ENCODE measurements at places on chromosomes 5 and 9. TPM values are rescaled to one million over a fixed set of nuclear protein-coding genes. Genes with fewer than 3 reads are reported as not detected.

- no peak for DNase-seq
Observed at GRCh38 chr9:93207326-93207814, 23.4 kb downstream of the WNK2 start.

- no peak for DNase-seq
Observed at GRCh38 chr5:83077662-83078261, 415 bp downstream of the XRCC4 start.

Gene ABLIM3
- total RNA-seq, result 0.09 TPM

Gene DPP7
- total RNA-seq, result 294 TPM

DNA sequence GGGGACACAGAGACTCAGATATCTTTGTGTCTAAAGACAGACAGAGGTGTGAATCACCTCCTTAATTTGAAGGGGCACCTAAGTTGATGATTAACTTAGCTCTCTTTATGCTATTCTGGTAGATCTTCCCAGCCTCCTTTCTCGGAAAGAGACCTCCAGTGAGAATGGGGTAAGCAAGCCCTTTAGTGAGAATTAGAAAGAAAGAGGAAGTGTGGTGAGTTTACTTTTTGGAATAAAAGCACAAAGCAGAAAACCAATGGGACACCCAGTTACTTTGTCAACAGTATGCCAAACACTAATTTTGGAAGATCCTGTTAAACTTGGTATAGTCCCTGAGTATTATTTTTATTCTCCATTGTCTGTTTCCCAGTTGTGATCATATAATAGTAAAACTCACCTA is 302.8 kb upstream of the RASA1 start:
- DNase-seq, result no peak

Gene ARHGEF37
- 0.13 TPM for total RNA-seq

- no peak for DNase-seq
Observed at GRCh38 chr5:38551030-38552017, 5.1 kb downstream of the LIFR start.

GRCh38 chr9:87818308-87818707 is 64.4 kb upstream of the SPATA31E1 start:
- no peak for DNase-seq

DNA sequence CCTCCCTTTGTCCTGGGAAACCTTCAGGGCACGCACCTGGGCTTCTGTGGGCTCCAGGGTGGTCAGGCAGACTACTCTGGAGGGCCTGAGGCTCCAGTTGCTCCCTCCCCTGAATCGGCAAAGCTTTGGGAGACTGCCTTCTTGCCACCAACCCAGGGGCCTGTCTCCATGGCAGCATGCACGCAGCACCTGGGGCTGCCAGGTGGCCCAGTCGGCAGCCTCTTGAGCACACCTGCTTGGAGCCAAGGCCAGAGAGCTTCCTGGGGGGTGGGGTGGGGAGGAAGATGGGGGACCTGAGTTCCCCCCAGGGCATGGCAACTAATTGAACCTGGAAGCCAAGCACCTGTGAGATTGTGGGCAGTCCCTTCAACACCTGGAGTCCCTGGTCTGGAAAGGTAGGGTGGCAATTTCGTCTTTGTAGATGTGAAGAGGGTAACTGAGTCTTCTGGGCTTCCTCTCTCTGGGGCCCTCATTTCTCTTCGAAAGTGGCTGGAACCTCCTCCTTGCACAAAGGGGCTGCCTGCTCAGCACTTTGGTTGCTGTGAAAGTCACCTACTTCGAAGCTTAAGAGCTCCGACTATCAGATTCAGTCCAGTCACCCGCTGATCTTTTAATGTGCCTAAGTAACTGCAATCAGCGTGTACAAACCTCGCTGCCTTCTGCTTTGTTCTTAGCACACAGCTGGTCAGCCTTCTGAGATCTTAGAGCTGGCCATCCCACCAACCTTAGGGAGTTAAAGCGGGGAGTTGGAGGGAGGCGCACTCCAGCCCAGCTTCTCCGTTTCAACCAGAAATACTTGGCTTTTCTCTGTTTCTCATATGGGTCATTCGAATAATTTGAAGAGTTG is 4.0 kb downstream of the RNF183 start:
- DNase-seq, result no peak

Gene TMEFF1
- 0.38 TPM for total RNA-seq

DNA sequence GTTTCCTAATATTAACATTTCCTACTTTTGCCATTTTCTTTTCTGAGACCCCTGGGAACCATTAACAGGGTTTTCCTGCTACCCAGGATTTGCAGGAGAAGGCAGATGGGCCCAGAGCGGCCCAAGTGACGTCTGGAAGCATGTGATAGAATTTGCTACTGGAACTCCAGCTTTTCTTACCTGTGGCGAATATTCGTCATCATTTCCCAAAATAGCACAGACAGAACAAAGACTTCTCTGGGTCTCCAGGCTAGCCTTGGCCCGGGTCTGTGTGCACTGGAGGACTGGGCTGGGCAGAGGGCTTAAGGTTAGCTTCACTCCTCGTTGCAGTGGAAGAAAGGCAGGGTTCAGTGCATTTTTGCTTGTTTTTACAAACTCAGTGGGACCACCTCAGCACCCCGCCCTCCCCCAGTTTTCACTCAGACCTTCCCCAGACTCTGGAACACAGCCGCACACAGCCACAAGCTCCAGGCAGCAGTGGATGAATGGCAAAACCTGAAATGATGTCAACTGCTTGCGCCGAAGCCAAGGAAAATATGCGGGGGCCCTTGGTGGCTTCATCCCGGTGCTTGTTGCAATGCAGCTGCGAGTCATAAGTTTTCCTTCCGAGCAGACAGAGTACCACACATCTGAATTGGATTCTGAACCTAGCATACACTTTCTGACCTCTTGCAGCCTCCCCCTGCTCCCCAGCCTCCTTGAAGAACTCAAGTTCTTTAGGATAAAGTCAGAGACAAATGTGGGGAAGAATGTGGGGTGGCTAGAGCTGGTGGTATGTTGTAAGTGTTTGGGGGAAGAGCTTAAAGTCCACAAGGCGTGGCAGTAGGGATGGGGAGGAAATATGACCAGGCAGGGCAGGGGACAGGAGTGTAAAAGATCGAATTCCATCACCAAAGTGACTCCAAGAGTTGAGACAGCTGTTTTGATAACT is 586.0 kb downstream of the CCDC171 start:
- no peak for DNase-seq

GRCh38 chr9:108600896-108601295 is 254.9 kb downstream of the ACTL7B start:
- no peak for DNase-seq

Gene DOK3
- 5.1 TPM for total RNA-seq

GRCh38 chr5:157965989-157966388 is 107.0 kb upstream of the CLINT1 start:
- DNase-seq, result no peak

Gene AKNA
- 126 TPM for total RNA-seq
